Pons (tissue), 1 donor: ENCODE measurements at places on chromosomes 11 and 22.

GRCh38 chr11:74731301-74732094 lies at the start of gene CHRDL2:
TSS of gene CHRDL2 (minus strand) at chr11:74731426. CDS start at chr11:74730888, 538 bp downstream.
- no peak for DNase-seq

GRCh38 chr11:117823946-117824420 lies 561 bp downstream of the FXYD2 start:
- no peak for DNase-seq

GRCh38 chr11:65781962-65782815 lies 1.4 kb upstream of the AP5B1 start:
- no peak for DNase-seq

DNA sequence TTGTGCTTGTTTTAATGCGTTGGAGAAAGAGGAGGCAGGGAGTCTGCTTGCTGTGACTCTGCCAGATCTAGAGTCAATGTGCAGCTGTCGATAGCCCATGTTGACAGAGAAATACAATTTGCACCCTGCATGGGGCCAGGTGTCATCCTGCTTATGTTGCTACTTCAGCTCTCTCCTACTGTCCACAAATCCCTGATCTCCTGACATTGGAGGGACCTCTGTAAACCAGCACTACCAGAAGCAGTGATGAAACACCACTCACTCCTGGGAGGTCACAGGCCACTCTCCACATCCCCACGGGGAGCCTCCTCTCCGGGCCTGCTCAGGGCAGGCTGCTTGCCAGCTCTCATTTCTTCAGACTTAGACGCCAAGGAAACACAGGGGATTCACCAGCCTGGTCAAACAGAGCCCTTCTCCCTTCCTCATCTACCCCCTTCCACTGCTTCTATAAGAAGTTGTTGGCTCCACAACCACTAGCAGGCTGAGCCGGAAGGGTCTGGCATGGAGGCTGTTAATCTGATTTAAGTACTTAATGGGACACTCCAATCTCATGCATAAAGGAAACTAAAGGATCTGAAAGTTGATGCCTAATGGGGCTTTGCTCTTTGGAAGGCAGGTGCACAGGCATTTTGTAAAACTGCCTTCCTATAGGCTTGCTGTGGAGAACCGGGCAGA lies 29.9 kb upstream of the CSNK2A3 start:
- peak; percentile 8 for DNase-seq

GRCh38 chr11:57490456-57491248 lies 24.9 kb downstream of the SLC43A1 start:
- DNase-seq, result no peak

DNA sequence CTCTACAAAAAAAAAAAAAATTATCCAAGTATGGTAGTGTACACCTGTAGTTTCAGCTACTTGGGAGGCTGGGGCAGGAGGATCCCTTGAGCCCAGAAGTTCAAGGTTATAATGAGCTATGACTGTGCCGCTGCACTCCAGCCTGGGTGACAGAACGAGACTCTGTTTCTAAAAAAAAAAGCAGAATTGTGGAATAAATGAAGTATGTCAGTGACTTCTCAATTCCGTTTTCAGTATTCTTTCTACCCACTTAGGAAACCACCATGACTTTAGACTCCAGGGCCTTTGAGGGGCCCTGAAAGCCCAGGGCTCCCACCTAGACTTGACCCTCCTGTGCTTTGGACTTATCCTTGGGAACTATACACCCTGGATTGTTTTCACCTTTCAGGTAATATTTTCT lies 6.5 kb upstream of the NUP160 start:
- no peak for DNase-seq

DNA sequence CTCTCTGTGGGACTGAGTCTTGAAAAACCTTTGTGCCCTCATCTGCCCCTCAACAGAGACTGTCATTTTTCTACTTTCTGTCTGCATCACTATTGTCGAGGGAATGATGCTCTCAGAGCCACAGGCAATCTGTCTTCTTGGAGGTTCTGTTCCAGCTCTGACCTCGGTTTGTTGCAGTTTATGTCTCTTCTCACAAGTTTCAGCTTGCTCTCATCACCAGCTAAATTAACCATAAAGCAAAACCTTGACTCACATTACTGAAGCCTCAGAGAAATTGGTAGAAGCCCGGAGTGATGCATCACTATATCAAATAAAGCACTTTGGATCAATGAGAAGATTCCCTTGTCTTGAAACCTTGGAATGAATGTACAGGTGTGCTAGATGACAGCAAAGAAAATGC lies 60.6 kb upstream of the BLID start:
- DNase-seq, result peak; percentile 52

- DNase-seq, result no peak
These were observed 7.7 kb downstream of the CAT start for GRCh38 chr11:34446386-34446785.

- DNase-seq, result no peak
These were observed 32.2 kb downstream of the P4HA3 start for GRCh38 chr11:74279256-74279655.

DNA sequence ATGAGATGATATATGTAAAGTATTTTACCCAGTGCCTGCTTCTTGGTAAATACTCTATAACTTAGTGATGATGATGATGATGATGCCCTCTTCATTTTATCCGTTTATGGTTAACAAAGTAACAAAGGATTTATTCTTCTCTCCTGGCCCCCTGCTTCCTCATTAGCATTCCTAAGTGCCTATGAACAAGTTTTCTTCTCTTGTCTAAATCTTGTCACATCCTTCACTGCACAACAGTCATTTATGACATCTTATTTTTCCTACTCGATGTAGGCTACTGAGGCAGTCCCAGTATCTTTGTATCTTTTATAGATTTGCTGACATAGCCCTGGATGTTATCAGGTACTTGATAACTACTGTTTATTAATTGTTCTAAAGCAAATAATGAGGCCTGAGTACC lies 754.4 kb upstream of the ARHGAP42 start:
- DNase-seq, result no peak

DNA sequence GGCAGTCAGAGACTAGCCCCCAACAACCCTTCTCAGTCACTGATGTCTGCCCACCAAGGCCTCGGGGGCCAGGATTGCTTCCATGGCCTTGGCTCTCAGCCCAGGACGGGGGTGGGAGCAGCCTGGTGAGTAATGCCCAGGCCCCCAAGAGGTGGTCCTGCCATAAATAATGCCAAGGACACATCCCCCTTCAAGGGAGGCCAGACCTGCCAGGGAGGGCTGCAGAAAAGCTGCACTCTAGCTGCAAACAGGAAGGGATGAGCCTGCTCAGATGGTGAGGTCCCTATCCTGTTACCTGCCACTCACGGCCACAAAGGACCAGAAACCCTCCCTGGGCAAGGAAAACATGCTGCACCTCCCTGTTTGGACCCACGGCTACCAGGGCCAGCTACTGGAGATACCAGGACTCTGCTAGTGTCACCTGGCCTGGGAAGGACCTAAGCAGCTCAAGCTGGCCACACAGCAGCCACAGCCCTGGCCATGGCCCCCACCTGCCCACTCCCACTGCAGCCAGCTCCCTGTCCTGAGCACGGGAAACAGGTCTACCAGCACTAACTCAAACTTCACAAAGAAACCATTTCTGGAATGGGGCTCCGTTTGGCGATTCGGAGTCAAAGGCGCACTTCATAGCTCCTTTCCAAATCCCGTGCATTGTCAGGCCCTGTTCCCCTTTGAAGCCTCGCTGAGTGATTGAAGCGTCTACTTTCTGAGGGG lies 12.1 kb downstream of the GNB1L start:
- DNase-seq, result no peak

- no peak for DNase-seq
These were observed 27.6 kb downstream of the PLA2G6 start for GRCh38 chr22:38153821-38154562.

DNA sequence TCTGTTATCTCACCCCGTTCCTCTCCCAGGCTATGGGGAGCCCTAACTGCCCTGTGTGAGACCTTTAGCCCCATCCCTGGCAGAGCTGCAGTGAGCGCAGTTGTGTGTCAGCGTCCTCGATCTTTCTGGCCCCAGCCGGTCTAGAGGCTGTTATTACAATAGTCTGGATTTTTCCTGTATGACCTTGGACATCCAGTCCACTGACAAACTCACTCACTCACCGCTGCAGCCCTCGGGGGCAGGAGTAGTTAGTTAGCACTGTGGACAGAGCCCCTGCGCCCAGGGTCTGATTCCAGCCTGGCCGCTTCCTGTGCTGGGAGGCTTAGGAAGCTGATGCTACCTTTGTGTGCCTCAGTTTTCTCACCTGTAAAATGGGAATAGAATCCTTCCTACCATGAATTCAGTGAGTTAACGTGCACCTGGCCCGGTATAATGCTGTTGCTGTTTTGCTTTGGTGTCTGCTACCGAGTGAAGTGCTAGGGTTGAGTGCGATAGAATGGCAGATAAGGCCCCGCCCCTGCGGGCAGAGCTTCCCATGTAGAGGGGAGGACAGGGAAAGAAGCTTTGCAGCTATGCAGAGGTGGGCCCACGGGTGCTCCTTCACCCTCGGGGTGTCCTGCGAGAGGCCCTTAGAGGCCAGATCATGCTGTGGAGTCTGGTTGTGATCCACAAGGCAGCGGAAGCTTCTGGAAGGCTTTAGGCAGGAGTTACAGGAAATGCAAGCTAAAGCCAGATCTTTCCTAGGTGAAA lies 3.0 kb downstream of the LRP5 start:
- DNase-seq, result no peak

- no peak for DNase-seq
These were observed 107.1 kb downstream of the GAB2 start for GRCh38 chr11:78310500-78310909.

DNA sequence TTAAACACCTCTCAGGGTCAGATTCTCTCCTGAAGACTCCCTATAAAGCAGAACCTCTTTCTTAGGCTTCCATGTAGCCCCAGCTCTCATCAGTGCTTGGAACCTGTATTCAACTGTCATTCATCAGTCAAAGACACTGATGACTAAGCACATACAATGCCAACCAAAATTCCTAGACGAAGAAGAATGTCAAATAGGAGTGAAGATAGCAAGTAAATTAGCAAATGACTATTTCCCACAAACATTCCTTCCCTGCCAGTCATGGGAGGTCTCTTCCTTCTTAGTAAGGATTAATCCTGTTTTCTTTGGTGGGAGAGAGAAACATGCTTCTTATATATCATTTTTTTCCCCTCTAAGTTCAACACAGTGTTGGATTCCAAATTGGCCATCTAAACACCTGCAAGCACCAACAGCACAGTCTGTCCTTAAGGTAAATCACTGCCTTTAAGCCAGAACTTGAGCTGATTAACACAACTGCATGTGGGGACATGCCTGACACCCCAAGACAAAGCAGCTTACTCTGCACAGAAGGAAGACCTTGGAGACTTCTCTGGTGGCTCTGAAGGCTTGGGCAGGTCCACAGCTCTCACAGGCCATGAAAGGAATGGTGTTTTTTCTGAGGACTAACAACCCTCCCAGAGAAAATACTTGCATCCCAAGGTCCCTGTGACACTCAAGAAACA lies 47.5 kb upstream of the ME3 start:
- no peak for DNase-seq

- no peak for DNase-seq
These were observed 122.9 kb downstream of the MAML2 start for GRCh38 chr11:96219981-96220623.

DNA sequence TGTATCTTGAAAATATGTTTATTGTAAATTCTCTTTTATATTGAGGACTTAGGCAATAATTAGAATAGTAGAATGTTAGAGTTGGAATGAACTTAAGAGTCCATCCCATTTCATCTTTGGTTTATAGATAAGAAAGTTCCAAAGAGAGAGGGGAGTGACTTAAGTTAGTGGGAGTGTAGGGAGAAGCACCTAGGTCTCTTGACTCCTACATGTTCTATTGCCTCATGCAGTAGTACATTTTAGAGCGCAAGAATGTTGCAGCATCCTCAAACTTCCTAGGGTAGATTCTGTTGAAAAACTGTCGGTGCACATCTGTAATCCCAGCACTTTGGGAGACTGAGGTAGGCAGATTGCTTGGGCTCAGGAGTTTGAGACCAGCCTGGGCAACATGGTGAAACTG lies 8.7 kb downstream of the RRM1 start:
- no peak for DNase-seq

GRCh38 chr11:46522682-46523281 lies 71.0 kb downstream of the AMBRA1 start:
- no peak for DNase-seq

- DNase-seq, result no peak
These were observed 26.4 kb downstream of the KCTD17 start for GRCh38 chr22:37077802-37078448.

GRCh38 chr22:46563381-46564083 lies 26.1 kb upstream of the CELSR1 start:
- no peak for DNase-seq

DNA sequence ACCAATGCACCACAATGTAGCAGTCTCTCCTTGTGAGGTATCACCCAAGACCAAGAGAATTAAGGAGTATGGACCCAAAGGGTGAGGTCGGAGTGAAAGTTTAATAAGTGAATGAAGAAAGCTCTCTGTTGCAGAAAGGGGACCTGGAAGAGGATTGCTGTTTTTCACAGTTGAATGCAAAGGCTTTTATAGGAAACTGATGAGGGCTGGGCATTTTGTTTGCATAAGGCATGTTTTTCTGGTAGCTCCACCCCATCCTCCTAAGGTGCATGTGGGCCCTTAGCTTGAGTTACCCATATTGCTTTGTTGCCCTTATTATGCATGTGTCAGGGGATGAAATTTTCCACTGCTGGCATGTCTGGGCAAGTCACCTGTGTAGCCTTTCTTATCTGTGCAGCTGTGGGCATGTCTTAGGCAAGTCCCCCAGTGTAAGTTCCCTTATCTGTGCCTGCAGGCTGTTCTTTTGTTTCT lies 64.7 kb downstream of the BDNF start:
- DNase-seq, result no peak

DNA sequence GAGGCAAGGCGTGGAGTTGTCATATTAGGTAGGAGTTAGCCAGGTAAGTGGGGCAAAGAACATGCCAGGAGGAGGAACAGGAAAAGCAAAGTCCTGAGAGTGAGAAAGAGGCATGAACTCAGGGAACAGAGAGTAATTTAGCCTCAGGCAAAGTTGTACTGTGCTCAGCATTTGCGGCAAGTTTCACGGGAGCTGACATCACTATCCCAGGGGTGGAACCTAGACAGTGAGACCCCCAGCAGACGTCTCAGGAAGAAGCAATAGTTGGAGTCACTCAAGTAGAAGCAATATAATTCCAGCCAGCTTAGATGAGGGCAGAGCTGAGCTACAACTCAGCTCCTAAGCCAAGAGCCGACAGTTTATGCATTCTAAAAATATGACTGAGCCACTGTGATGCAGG lies 426.0 kb upstream of the ISX start:
- DNase-seq, result no peak
